ENCODE measurements at places on chromosomes 7 and 10.
A peak's percentile ranks its signal among the peaks of the same experiment; 100 is the strongest.

GRCh38 chr7:28293527-28293835 is 112.9 kb upstream of the JAZF1 start:
- DNase-seq, result no peak

- no peak for DNase-seq
Observed at GRCh38 chr10:128178302-128178958, 52.2 kb upstream of the MKI67 start.

DNA sequence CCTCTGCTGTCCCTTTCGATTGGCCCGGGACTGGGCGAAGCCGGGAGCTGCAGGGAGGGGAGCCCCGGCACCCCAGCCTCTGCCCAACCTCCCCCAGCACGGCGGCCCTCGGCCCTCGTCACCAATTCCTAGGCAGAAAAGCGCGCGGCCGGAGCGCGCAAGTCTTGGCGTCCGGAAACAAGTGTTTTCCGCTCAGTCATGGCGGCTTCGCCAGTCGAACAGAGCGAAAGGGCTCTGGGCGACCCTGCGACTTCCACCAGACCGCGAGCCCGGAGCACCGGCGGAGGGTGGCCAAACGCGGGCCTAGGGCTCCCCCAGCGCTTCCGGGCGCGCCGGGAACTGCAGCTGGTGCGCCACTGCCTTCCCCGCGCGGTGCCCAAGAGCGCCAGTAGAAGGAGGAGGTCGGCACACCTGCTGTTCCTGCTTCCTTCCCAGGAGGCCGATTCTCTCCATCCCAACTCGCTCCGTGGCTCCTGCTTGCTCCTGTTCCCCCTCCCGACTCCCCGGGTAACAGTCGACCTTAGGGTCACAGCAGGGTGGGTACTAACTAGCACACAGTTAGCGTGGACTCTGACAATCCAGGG is 729.9 kb downstream of the ZWINT start:
- peak; percentile 64 for DNase-seq

- DNase-seq, result no peak
Observed at GRCh38 chr7:71753956-71754664, 622.2 kb downstream of the GALNT17 start.

DNA sequence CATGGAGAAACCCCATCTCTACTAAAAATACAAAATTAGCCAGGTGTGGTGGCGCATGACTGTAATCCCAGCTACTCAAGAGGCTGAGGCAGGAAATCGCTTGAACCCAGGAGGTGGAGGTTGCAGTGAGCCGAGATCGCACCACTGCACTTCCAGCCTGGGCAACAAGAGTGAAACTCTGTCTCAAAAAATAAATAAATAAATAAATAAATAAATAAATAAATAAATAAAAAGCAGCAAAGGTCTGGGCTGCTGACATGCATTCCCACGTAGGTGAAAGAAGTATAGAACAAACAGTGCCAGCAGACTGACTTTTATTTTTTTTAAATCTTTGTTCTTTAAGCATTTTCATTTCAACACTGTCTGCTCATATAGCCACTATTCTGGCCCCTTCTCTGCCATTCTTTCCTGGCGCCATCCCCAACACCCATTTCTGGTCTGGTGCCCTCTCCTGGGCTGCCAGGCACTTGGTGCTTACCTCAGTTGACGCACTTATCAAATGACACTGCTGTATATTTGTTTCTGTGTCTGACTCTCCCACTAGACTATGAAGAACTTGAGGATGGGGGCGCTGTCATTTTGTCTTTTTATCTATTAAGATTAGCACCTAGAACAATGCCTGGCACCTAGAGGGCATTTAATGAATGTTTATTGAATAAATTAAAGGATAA is 15.6 kb downstream of the FAM107B start:
- DNase-seq, result no peak

GRCh38 chr7:102426268-102427018 is 6.9 kb upstream of the ORAI2 start:
- no peak for DNase-seq

GRCh38 chr10:32263300-32263699 is 83.7 kb downstream of the EPC1 start:
- no peak for DNase-seq

DNA sequence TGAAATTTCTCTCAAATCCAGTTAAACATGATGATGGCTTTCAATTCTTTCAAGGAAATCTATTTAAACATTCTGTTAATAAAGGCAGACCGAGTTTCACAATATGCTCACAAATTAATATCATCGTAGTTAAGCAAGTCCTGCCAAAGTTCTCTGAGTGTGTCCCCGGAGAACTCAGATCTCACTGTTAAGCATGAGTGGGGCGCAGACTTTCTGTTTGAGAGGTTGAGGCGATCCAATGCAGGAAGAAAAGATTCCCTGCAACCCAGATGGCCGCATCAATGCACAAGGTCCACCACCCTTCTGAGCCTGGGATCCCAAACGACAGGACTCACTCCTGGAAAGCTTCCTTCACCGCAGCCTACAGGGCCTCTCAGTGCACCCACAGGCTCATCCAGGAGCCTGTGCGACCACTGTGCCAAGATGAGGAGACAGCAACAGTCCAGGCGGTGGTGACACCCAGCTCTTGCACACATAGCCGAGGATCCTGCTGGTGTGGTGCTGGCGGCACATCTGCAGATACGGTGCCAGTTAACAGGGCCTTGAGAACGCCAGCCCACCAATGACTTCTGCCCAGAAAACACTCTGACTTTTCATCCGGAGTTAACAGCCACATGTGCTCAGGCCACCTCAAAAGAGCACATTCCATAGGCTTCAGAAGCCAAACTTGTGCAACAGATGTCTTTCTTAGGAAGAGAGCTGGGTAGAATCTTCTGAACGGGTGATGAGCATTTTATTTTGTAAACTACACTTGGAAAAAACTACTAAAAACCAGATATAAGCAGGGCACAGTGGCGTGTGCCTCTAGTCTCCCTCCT is 102.1 kb downstream of the ZRANB1 start:
- no peak for DNase-seq

DNA sequence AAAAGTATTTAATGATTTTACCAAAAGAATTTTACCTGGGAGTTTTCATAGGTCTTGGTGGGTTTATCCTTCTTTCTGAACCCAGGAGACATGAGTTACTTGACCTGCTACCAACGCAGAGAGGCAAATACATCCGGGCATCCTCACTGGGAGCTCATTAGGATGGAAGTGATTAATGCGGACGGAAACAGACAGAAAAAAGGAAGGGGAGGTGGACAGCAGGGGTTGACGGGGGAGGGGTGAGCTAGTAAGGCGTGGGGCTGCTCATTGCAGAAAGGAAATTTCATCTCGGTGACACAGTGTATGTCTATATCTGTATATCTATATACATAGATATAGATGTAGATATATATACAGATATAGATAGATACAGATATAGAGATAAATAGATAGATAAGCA is 408.2 kb upstream of the ADARB2 start:
- DNase-seq, result no peak

DNA sequence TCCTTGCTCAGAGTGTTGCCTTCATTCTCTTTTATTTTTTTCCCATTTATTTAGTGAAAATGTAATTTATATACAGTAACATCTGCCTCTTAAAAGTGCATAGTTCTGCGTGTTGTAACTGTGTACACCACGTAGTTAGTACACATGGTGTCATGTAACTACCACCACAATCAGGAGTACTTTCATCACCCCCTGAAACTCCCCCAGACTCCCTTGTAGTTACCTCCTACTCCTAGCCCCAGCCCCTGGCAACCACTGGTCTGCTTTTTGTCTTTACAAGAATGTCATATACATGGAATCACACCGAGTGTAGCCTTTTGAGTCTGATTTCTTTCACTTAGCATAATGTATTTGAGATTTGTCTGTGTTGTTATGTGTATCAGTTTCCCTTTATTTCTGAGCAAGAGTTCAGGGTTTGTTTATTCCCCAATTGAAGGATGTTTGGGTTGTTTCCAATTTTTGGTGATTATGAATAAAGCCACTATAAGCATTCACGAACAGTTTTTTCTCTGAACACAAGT is 50.6 kb downstream of the GRK5 start:
- no peak for DNase-seq

DNA sequence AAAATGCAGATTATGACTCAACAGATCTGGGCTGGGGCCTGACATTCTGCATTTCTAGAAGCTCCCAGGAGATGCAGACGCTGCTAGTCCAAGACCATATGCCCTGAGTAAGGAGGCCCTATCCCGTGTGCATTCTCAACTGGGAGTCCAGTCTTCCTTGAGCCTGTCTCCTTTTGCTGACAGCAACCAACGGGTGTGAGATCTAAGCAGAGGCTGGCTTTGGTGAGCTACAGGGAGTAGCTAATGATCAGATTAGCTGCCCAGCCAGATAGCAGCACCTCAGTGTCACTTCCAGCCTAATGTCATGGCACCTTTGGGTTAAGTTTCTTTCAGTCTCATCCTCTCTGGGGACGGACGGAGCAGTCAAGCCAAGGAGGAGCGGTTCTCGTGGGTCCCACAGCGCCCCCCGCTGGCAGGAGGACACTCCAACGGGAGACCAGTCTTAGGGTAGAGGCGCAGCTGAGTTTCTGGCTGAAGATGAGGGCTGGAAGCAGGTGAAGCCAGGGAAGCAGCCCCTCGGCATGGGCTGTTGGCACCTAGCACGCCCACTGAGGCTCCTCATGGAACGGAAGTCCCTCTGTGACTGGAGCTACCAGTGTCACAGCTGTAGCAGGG is 154.0 kb downstream of the CCDC3 start:
- no peak for DNase-seq

- no peak for DNase-seq
Observed at GRCh38 chr10:119500123-119500795, 42.3 kb downstream of the RGS10 start.

GRCh38 chr10:133251388-133252222 is 13.9 kb downstream of the VENTX start:
- DNase-seq, result no peak

- no peak for DNase-seq
Observed at GRCh38 chr10:11106621-11107374, 89.1 kb downstream of the CELF2 start.

GRCh38 chr10:100612601-100613595 is 77.2 kb downstream of the HIF1AN start:
- no peak for DNase-seq

Measured in amygdala (tissue), 56 donors.